ENCODE measurements at places on chromosomes 5 and 9.

GRCh38 chr9:137138058-137138721, 764 bp upstream of the GRIN1 start:
- H3K4me1 ChIP-seq = no peaks in the 10 kb centered on the region
- H3K27me3 ChIP-seq = peaks cover 18% of the 10 kb centered on the region
- no peak overlapping the region for H3K4me3 ChIP-seq

- H3K36me3 ChIP-seq = no peaks in the 10 kb centered on the region
- DNase-seq = peak; percentile 22
- H3K27ac ChIP-seq = no peak overlapping the region
- H3K27me3 ChIP-seq = no peaks in the 10 kb centered on the region
Measured at GRCh38 chr9:72193478-72193881, 44.2 kb downstream of the GDA start.

DNA sequence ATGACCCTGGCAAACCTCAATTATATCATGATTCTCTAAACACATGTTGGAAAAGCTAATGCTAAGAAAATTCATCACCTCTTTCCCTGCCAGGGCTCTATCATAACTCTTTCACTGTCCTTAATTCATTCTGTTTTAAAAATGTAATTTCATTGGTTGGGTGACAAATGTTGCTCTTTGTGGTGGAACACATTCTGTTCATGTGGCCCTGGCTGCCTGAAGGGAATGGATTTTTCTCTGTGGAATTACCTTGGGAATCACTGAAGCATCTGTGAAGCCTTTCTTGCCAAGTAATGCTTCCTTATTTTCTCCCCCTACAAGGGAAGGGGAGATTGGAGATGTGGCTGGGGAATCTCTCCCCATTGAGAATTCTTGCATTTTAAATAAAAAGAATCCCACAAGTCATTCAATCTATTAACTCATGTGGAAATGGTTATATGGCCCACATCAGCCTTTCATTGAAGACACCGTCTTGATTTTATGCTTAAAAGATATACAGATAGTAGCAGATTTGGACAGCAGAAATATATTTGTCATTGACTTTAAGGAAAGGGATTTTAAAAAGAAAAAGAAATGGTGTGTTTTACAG, 201.8 kb upstream of the NMUR2 start:
- H3K27ac ChIP-seq = no peak overlapping the region
- H3K36me3 ChIP-seq = no peaks in the 10 kb centered on the region
- H3K27me3 ChIP-seq = no peaks in the 10 kb centered on the region
- H3K4me1 ChIP-seq = peaks cover 2% of the 10 kb centered on the region

- H3K36me3 ChIP-seq = no peaks in the 10 kb centered on the region
- DNase-seq = no peak
Measured at GRCh38 chr5:52738095-52738506, 49.6 kb upstream of the ITGA1 start.

- no peak overlapping the region for H3K27ac ChIP-seq
- no peaks in the 10 kb centered on the region for H3K27me3 ChIP-seq
- H3K4me1 ChIP-seq = no peaks in the 10 kb centered on the region
- DNase-seq = no peak
- H3K36me3 ChIP-seq = no peaks in the 10 kb centered on the region
Measured at GRCh38 chr9:72371151-72371550, 6.1 kb upstream of the ZFAND5 start.

GRCh38 chr9:137365552-137366444, 57.2 kb downstream of the EXD3 start:
- H3K36me3 ChIP-seq = no peaks in the 10 kb centered on the region
- DNase-seq = no peak
- H3K27ac ChIP-seq = no peak overlapping the region

DNA sequence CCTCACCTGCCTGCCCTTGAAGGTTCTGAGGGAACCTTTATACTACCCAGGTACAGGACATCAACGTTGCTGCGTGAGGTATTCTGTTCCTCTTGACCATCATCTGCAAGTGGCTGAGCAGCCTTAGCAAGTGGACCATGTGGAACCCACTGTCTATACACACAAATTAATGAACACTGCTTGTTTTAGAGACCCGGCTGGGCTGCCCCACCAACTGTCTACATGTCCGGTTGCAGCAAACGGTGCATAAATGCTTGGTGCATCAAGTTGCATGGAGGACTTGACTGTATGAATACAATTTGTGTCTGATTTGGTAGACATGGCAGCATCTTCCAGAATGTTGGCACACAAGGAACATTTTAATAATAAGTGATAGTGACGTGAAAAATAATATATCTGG, 65.8 kb downstream of the SEMA6A start:
- H3K4me3 ChIP-seq = no peak overlapping the region
- no peaks in the 10 kb centered on the region for H3K27me3 ChIP-seq
- H3K27ac ChIP-seq = no peak overlapping the region
- no peaks in the 10 kb centered on the region for H3K36me3 ChIP-seq

DNA sequence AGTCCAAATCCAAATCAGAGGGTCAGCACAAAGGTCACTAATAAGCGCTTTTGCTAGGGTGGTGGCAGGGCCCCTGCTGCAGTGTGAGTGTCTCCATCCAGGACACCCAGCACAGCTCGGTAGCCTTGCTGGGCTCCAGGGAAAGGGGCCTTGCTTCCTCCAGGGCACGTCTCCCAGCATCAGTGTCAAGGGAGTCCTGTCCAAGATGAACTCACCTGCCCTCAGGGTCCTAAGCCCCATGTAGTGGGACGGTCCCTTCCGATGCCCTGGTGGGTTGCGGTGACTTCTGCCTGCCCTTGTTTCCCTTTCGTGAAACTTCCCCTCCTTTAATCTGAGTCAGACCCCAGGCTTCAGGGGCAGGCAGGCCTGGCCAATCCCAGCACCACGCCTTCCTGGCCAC, 101.7 kb downstream of the ZNF354C start:
- H3K4me1 ChIP-seq = no peaks in the 10 kb centered on the region
- no peak overlapping the region for H3K27ac ChIP-seq
- no peak for DNase-seq
- H3K36me3 ChIP-seq = no peaks in the 10 kb centered on the region
- H3K4me3 ChIP-seq = no peak overlapping the region

DNA sequence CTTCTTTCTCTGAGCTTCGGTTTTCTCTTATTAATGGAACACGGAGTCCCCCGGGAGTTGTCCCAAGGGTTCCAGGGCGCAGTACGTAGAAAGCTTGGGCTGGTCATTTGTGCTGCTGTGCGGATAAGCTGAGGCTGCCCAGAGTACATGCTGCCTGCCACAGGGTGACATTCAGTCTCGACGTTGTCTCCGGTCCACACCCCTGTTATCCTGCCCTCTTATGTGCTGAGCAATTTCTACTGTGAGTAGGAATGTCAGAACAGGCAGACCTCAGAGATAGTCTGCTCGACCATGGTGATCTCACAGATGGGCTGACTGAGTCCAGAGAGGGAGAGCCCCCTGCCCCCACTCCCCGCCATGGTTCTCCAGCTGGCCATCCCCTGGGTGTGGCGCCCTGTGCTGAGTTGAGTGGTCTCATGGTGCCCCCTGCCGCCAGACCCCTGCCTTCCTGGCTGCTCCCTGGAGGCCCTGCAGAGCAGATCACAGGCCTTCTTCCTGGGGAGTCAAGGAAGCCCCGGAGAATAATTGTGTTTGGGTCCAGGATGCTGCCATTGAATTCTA, 124.0 kb downstream of the RGS3 start:
- no peaks in the 10 kb centered on the region for H3K27me3 ChIP-seq
- H3K36me3 ChIP-seq = no peaks in the 10 kb centered on the region
- H3K4me3 ChIP-seq = no peak overlapping the region

DNA sequence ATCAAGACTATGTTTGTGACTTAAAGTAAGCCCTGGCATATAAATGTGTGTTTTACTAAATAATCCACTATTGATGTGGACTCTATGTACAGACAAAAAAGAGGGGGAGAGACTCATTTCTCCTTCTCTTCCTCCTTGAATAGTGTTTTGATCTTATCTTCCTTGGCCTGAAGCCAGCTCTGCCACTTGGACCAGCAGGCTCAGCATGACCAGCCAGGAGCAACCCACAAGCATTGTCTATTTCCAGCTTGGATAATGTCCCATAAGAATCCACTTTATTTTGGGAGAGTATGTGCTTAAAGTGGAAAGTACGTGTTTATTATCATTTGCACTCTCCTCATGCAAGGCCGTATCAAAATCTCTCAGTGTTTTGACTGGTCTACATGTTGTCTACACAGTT, 23.8 kb upstream of the SLC46A2 start:
- no peaks in the 10 kb centered on the region for H3K4me1 ChIP-seq
- no peak overlapping the region for H3K4me3 ChIP-seq
- peaks cover 4% of the 10 kb centered on the region for H3K27me3 ChIP-seq
- H3K27ac ChIP-seq = no peak overlapping the region

GRCh38 chr9:137213160-137214060, 7.9 kb downstream of the NDOR1 start:
- H3K4me1 ChIP-seq = no peaks in the 10 kb centered on the region
- H3K27me3 ChIP-seq = no peaks in the 10 kb centered on the region
- DNase-seq = no peak
- H3K27ac ChIP-seq = no peak overlapping the region
- H3K36me3 ChIP-seq = peaks cover 1% of the 10 kb centered on the region

DNA sequence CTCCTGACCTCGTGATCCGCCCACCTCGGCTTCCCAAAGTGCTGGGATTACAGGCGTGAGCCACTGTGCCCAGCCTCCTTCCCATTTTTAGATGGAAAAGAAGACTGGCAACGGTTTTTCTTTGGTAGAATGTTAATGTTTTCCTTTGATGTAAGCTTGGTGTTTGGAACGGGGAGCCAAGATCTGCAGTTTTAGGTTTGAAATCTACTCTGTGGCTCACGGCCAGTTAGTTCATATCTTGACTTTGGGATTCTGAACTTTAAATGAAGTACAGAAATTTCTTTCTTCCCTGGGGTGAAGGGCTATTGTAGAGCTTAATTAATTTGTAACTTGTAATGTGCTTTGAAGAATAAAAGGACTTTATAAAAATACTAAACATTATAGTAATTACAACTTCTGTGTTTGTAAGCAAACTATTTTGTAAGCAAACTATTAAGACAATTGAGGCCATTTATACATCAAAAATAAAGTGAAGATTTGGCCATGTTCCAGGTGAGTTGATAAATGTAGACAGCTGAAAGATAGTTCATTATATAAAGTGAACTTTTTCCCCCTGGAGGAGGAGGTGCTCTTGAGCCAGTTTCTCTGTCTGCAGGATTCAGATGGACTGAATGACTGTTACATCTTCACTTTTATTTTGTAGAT, 117.1 kb upstream of the TUT7 start:
- no peak overlapping the region for H3K4me3 ChIP-seq
- H3K36me3 ChIP-seq = no peaks in the 10 kb centered on the region
- no peaks in the 10 kb centered on the region for H3K27me3 ChIP-seq
- DNase-seq = no peak
- no peak overlapping the region for H3K27ac ChIP-seq

- H3K27me3 ChIP-seq = no peaks in the 10 kb centered on the region
- H3K4me3 ChIP-seq = no peak overlapping the region
- peak; percentile 64 for DNase-seq
- peaks cover 5% of the 10 kb centered on the region for H3K4me1 ChIP-seq
Measured at GRCh38 chr9:79621916-79622575, 50.3 kb downstream of the TLE4 start.

- H3K4me1 ChIP-seq = no peaks in the 10 kb centered on the region
- no peak overlapping the region for H3K27ac ChIP-seq
- DNase-seq = no peak
Measured at GRCh38 chr9:119986205-119986604, 593.8 kb downstream of the CDK5RAP2 start.

DNA sequence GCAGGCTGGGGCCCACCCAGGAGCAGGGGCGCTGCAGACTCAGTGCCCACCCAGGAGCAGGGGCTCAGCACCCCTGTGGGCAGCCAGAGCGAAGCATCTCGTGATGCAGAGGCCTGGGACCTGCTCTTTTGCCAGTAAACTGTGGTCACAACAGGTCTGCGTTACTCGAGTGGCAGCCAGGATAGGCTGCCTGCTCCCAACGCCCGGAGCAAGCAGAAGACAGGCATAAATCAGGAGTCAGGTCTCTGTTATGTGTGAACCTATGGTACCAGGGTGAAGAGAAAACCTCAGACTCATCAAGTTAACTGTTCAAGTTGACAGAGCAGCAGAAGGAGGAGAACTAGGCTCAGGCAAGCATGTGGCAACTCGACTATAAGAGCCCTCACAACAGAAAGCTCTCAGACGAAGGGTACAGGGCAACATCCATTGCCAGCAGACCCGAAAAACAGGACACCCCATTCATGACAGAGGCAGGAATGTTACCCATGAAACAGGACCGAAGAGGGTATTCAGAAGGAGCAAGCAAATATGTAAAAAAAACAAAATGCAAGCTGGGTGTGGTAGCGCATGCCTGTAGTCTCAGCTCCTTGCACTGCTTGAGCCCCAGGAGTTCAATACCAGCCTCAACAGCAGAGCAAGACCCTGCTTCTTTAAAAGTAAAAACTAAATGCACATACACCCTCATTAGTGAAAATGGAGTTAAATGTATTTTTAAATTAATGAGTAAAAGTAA, 71.7 kb downstream of the GOLPH3 start:
- H3K27ac ChIP-seq = no peak overlapping the region
- H3K4me3 ChIP-seq = no peak overlapping the region

- no peaks in the 10 kb centered on the region for H3K4me1 ChIP-seq
Measured at GRCh38 chr9:110536822-110537221, 42.7 kb downstream of the SVEP1 start.

DNA sequence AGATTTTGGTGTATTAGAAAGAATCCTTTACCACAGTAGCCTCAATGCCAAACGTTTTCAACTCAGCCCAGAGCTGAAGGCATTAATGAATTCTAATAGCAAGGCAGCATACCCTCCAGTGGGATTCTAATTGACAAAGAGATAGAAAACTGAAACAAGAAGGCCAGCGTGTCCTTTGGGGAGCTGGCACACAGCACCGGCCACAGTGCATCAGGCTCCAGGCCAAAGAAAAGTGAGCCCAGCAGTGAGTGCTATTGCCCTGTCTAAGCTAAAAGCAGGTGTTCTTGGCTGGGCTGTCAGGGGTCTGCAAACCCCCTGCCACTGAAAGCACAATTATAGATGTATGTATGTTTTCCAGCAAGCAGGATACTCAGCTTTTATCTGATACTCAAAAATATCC, 40.4 kb downstream of the PPIC start:
- no peaks in the 10 kb centered on the region for H3K36me3 ChIP-seq
- no peak overlapping the region for H3K4me3 ChIP-seq
- no peak overlapping the region for H3K27ac ChIP-seq
- DNase-seq = no peak
- H3K4me1 ChIP-seq = no peaks in the 10 kb centered on the region

DNA sequence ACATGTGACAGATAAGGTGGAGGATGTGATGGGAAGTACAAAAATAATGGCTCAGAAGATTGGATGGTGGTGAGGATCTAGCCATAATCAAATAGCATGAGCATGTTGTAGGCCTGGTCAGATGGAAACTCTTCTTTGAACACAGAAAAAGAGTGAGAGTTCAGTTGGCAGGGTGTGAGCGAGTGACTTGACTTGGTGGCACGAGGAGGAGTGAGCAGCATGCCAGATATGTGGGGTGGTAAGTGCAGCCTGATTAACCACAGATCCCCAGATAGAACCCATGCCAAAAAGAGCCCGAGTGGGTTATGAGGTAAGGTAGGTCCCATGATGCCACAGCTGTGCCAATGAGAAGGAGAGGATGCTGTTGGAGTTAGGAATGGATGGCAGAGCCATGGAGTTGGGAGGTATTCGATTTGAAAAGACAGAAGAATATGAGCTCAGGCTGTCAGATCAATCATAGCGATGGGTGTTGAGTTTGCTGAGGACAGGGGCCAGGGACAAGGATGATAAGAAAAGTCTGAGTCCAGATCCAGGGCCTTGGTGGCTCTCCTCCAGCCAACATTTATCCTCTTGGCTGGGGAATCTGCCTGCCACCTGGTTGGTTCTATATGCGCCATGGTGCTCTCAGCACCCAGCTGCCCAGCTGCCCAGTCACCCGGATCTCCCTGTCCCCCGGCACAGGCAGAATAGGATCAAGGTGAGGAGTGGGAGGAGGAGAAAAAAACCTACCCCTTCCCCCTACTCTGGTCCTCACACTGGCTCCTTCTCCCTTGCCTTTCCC, 16.5 kb downstream of the GARNL3 start:
- no peak for DNase-seq
- H3K4me1 ChIP-seq = no peaks in the 10 kb centered on the region
- H3K36me3 ChIP-seq = no peaks in the 10 kb centered on the region
- H3K27me3 ChIP-seq = no peaks in the 10 kb centered on the region
- no peak overlapping the region for H3K27ac ChIP-seq

All from mesendoderm (in vitro differentiated cells).